Stimulated activated CD4-positive, alpha-beta T cell treated with anti-CD3 and anti-CD28 coated beads, Interleukin-1b, Interleukin-23, amount 100 ng/mL, for 1 hour (primary cell): ENCODE measurements at places on chromosomes 12 and 14.

DNA sequence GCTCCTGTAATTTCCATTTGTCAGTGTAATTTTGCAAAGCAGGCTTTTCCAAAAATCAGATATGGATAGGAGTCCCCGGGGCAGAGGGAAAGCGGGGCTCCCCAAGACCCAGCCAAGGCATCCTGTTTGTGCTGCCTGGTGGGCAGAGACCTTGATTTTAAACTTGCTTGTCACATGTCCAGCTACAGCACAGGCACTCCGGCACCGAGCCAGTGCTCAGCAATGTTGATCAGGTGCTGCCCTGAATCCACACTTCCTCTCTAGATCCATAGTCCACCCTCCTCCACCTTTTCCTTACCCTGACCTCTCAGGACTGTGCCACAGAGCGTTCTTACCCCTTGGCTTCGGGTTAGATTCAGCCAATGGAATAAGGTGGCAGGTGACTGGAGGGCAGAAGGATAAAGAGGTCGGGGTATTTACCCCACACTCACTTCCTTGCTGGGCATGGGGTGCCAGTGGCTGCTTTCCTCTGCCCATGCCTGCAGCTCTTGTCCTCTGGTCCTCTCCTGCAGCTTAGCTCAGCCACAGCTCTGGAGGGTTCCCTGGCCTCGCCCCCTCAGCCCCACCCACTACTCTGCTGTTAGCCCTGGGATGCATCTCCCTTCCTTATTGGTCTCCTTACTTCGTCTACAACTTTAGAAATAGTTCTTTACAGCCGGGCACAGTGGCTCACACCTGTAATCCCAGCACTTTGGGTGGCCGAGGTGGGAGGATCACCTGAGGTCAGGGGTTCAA lies 80.1 kb downstream of the IRF2BPL start:
- no peak for DNase-seq

GRCh38 chr12:54853933-54854538 lies at the start of gene MUCL1:
Gene MUCL1 (plus strand): TSS chr12:54854516. CDS start chr12:54854583, 67 bp downstream.
- DNase-seq, result peak; percentile 52

DNA sequence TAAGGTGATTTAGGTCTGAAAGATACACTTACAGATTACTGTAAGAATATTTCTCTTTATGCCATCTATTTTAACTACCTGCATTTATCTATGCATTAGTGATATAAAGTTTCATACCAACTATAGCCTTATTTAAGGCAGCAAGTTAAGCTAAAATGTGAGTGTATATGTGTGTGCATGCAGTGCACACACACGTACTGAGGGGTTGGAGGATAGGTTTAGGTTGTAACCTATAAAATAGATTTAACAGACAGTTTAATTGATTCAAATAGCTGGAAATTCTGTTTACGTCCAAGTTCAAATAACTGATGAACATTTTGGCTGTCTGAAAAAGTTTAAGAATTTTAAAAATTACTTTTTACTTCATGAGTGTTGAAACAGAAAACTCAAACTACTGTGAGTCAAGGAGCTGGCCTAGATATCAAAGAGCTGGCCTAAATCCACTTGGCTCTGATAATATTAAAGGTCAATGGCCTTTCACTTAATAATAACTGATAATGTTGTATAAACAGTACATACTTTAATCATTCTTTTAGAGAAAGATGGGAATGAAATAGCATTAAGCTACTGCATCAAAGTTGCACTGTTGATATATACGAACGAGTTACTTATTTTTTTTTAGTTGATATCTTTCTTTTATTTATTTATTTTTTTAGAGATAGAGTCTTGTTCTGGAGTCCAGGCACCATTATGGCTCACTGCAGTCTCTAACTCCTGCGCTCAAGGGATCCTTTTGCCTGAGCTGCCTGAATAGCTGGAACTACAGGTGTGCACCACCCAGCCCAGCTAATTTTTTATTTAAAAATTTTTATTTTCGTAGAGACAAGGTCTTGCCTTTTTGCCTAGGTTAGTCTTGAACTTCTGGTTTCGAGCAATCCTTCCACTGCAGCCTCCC lies 13.8 kb upstream of the KCNJ8 start:
- DNase-seq, result no peak

- DNase-seq, result no peak
Measured at GRCh38 chr14:24307575-24308341, at the start of gene CIDEB. Gene CIDEB (minus strand): TSS chr14:24307977. CDS start chr14:24307858, 119 bp downstream.

DNA sequence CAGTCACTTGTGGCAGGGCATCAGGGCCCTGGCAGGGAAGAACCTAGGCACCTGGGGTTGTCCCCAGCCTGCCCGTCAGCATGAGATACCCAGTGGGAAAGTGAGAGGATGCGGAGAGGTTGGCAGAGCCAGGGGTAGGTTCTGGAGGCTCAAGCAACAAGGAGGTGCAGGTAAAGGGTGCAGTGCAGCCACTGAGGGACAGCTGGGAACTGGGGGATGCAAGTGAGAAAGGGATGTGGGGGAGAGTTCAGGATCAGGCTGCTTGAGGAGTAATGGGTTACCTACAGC lies 18.7 kb downstream of the VASH1 start:
- DNase-seq, result no peak

GRCh38 chr14:58639842-58640484 lies 2.2 kb downstream of the DACT1 start:
- DNase-seq, result no peak

GRCh38 chr12:64670919-64671639 lies 60.8 kb downstream of the RASSF3 start:
- no peak for DNase-seq

GRCh38 chr12:46516933-46517578 lies 144.5 kb upstream of the SLC38A2 start:
- no peak for DNase-seq

DNA sequence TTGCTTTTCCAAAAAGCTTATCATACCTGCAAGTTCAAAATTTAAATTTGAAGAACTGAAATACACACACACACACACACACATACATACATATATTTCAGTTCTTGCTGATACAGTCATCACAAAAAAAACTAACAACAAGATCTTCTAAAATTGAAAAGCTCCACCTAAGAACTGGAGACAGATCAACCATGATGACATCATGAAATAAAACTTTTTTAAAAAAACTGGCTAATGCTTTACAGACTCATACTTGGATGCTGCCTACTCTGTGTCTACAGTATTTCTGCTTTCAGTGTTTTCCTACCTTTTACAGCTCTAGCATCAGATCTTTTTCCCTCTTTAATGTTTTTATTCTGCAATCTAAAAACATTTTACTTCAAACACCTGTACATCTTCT lies 261.4 kb downstream of the DIO2 start:
- DNase-seq, result no peak

DNA sequence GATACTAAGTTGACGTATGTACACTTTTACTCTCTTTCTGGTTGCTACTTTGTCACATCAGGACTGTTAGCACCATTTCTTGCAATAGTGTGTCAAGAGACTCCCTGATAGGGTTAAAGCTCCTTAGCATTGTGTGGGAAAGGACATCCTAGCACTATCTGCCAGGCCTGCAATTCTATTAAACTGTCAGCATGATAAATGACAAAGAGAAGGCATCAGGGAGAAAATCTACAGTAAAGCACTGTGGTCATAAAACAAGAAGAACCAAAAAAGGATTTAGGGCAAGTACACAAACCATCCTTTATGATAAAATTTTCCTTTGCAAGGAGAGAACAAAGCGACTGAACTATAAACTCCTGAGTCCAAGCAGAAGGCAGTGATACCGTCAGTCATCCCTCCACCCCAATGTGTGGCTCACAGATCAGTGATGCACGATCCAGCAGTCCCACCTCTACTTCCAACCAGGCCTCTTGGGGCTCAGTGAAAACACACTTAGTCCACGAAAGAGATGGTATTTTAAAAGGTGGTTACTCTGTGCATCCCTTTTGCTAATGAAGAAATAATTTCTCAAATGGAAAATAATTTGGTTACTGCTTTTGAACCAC lies 31.4 kb upstream of the SLC35F4 start:
- no peak for DNase-seq

GRCh38 chr12:125351788-125352187 lies 286.6 kb downstream of the AACS start:
- no peak for DNase-seq

DNA sequence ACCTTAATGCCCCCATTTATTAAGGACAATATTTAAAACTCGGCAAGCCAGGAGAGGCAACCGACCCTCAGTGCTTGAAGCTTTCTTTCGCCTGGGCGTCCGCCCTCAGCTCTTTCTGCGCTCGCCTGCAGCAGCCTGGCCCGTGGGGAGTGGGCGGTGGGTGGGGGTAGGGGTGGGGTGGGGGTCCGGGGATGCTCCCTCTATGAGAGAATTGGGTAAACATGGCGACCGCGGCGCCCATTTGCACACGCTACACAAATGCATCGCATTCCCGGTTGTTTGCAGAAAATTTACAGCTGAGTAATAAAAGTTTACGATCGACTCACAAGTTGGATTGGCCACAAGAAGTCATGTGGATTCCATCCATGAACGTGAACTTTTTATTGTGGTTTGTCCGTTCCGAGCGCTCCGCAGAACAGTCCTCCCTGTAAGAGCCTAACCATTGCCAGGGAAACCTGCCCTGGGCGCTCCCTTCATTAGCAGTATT lies 7.7 kb downstream of the HOXC8 start:
- DNase-seq, result no peak

DNA sequence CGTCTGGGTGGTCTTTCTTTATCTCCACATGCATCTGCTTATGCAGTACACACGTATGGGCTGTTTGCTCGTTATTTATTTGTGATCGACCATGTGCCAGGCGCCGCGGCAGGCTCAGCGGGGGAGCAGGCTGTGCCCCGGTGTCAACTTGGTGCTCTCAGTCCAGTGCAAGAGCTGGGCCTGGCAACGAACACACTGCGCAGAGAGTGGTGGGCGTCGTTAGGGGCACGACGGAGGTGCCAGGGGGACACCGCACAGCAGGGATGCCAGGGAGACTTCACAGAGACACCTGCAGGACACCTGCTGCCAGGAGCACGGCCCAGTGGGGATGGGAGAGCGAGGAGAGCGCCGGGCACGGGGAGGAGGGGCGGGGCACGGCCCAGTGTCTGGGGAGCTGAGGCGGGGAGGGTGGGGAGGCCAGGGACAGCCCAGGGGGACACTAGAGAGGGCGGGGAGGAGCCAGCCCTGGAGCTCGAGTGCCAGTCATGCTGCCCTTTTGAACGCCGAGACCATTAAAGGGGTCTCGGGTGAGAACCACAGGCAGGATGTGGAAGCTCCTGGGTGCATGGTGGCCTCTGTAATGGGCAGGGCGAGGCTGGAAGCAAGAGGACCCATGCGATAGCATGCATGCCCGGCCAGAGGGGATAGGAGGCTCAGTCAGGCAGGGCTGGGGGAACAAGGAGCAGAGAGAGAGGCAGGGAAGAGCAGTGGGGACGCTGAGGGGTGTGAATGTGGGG lies 652 bp upstream of the LRCOL1 start:
- DNase-seq, result no peak

GRCh38 chr12:119006746-119007145 lies 25.4 kb downstream of the SRRM4 start:
- DNase-seq, result no peak
